Mesendoderm (in vitro differentiated cells): ENCODE measurements at places on chromosomes 4 and X.
A peak's percentile ranks its signal among the peaks of the same experiment; 100 is the strongest.

DNA sequence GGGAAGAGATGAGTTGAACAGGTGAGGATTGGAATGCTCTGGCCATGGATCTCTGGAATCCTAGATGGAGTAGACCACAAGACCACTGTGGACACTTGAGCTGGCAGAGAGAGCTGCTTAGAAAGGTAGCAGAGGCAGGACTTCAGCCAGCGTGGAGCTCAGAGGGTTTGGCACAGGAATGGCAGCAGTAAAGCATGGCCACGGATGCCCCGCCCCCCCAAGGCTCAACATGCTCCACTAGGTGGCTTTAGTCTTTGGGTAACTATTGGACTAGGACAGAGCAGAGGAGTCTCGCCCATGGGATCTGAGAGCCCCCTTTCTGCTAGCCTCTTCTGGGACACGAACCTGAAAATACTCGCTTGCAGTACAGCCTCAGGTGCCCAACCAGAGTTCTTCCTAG, 150.1 kb upstream of the NEIL3 start:
- H3K27ac ChIP-seq: no peak overlapping the region
- H3K36me3 ChIP-seq: no peaks in the 10 kb centered on the region
- no peaks in the 10 kb centered on the region for H3K4me1 ChIP-seq
- no peaks in the 10 kb centered on the region for H3K27me3 ChIP-seq

DNA sequence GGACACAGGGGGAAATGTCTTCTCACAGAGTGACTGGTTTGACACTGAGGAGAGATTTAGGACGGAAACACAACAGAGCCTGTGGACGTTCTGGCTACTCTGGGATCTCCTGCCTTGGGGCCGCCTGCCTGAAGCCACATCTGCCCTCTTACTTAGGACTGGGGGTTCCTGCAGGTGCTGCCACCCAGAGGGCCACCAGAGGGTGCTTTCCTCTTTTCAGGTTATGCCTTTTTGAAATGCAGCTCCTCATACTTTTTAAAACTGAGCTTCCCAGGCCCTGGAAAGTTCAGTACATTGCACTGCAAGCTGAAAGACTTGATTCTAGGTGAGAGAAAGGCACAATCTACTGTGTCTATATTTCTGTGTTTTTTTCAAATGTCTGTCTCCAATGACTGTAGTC, 92.2 kb upstream of the PGRMC2 start:
- peak; percentile 62 for DNase-seq
- peaks cover 2% of the 10 kb centered on the region for H3K4me1 ChIP-seq
- H3K27ac ChIP-seq: no peak overlapping the region
- no peak overlapping the region for H3K4me3 ChIP-seq
- no peaks in the 10 kb centered on the region for H3K36me3 ChIP-seq

- H3K27me3 ChIP-seq: no peaks in the 10 kb centered on the region
- peak; percentile 10 for DNase-seq
- no peaks in the 10 kb centered on the region for H3K36me3 ChIP-seq
Measured at GRCh38 chr4:13261486-13262257, 222.5 kb downstream of the RAB28 start.

- no peaks in the 10 kb centered on the region for H3K27me3 ChIP-seq
- H3K27ac ChIP-seq: no peak overlapping the region
- DNase-seq: no peak
- no peaks in the 10 kb centered on the region for H3K4me1 ChIP-seq
- no peak overlapping the region for H3K4me3 ChIP-seq
Measured at GRCh38 chr4:115781528-115782146, 668.2 kb upstream of the NDST4 start.

DNA sequence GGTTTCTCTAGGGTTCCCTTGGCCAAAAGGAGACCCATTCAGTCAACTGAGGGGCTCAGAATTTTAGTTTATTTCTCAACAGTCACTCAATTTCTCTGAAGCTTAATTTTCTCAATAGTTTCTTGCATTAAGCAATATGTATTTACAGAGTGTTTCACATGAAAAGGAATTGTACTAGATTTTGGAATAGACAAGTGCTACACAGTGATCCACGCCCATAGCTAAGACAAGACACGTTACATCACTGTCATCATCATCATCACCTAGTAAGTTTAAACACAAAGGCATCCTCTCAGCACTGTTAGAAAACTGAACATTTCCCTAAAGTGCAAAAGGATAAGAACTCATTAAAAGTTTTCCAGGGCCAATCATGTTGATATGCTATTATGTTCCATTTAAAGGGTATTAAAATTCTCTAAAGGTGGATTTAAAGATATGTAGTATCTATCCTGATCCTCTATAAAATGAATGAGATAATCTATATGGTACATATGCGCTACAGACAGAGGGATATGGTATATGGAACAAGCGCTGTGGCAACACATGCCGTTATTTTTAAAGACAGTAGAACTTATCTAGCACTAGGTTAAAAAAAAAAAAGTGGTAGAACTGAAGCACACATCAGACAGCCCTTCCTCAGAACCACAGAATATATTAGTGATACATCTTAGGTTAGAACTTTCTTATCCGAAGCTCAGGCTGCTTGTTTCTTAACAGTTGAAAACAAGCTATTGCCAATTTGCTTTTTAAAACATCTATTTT, 12.1 kb downstream of the PPA2 start:
- no peaks in the 10 kb centered on the region for H3K27me3 ChIP-seq
- no peak for DNase-seq
- no peak overlapping the region for H3K27ac ChIP-seq
- H3K36me3 ChIP-seq: no peaks in the 10 kb centered on the region

DNA sequence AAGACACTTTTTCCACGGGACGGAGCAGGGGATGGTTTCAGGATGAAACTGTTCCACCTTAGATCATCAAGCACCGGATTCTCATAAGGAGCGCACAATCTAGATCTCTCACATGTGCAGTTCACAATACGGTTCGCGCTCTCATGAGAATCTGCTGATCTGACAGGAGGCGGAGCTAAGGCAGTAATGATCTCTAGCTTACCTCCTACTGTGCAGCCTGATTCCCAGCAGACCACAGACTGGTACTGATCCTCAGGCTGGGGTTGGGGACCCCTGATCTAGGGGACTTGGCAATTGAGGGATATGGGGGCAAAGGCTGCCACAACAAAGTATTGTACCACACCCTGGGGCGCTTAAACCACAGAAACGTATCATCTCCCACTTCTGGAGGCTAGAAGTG, 25.7 kb downstream of the ZNF185 start:
- H3K4me1 ChIP-seq: no peaks in the 10 kb centered on the region
- no peak overlapping the region for H3K27ac ChIP-seq
- no peaks in the 10 kb centered on the region for H3K36me3 ChIP-seq
- no peaks in the 10 kb centered on the region for H3K27me3 ChIP-seq
- no peak for DNase-seq
- H3K4me3 ChIP-seq: no peak overlapping the region

DNA sequence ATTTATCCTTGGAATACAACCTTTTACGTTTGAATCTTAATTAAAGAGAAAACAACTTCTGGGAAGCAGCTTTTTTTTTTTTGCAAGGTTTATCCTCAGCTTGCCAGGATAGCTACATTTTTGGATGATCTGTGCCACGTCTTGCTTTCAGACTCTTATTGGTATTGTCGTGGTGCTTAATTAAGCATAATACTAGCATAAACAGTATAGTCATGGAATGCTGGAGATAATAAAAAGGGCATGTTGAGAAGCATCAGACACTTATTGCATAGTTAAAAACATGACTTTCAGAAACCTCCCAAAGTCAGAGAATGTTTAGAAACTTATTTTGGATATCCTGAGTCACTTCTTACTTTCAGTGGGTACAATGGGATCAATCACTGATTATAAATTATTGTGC, 77.0 kb downstream of the PALLD start:
- no peak overlapping the region for H3K27ac ChIP-seq
- H3K4me1 ChIP-seq: no peaks in the 10 kb centered on the region
- no peak for DNase-seq
- H3K4me3 ChIP-seq: no peak overlapping the region

- no peaks in the 10 kb centered on the region for H3K36me3 ChIP-seq
- H3K27me3 ChIP-seq: no peaks in the 10 kb centered on the region
- no peaks in the 10 kb centered on the region for H3K4me1 ChIP-seq
- no peak for DNase-seq
- no peak overlapping the region for H3K4me3 ChIP-seq
Measured at GRCh38 chr4:156374069-156374468, 420.4 kb upstream of the CTSO start.

- no peak for DNase-seq
- no peaks in the 10 kb centered on the region for H3K4me1 ChIP-seq
- no peaks in the 10 kb centered on the region for H3K36me3 ChIP-seq
- no peak overlapping the region for H3K27ac ChIP-seq
Measured at GRCh38 chr4:79390890-79391289, 17.1 kb downstream of the GK2 start.

DNA sequence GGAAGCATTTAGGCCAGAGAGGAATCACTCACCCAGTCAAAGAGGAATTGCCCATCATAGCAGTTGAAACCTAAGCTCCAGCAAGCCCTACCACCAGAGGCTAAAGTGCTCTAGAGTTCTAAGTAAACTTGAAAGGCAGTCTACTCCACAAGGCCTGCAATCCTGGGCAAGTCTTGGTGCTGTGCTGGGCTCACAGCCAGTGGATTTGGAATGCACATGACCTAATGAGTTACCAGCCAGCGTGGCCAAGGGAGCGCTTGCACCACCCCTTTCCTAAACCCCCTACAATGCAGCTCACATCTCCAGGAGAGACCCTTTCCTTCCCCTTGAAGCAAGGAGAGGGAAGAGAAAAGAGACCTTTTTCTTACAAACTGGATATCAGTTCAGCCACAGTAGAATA, 445.7 kb downstream of the GASK1B start:
- no peaks in the 10 kb centered on the region for H3K36me3 ChIP-seq
- no peak overlapping the region for H3K4me3 ChIP-seq
- H3K4me1 ChIP-seq: no peaks in the 10 kb centered on the region

GRCh38 chr4:17719106-17719505, 62.3 kb downstream of the FAM184B start:
- H3K4me3 ChIP-seq: no peak overlapping the region
- DNase-seq: no peak
- H3K27me3 ChIP-seq: no peaks in the 10 kb centered on the region

- H3K36me3 ChIP-seq: no peaks in the 10 kb centered on the region
- H3K27ac ChIP-seq: no peak overlapping the region
Measured at GRCh38 chrX:16061296-16061695, 62.1 kb upstream of the GRPR start.

DNA sequence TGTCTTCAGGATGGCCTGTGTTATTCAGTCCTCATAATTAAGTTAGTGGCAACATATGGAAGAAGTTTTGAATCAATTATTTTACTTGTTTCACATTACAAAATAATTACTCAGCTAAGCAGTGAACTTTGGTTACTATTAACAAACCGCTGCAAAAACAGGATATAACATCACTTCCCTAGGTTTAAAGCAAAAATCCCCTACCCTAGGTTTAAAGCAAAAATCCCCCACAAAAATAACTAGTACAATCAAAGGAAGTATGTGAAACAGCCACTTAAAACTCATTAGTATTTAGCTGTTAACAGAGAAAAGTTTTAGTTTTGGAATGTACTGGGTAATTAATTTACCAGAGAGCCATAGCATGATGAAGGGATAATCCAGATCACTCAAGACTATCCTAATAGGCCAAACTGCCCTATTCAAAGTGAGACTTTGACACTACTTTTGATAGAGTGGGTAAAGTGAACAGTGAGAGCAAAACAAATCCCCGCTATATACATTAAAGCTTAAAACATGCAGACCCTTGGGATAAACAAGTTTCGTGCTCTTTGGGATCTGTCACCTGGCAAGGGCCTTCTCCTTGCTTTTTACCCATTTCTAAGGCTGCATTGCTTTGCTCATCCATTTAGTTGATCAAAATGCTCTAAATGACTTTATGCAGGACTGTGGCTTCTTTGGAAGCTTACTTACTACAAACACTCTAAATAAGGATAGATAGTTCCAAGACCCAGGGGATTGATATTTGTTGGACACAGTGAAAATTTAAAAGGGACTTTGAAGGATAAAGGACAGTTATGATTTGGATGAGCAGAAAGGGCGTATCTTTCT, 36.4 kb upstream of the GPR174 start:
- H3K27me3 ChIP-seq: no peaks in the 10 kb centered on the region
- no peaks in the 10 kb centered on the region for H3K4me1 ChIP-seq
- H3K4me3 ChIP-seq: no peak overlapping the region
- no peak for DNase-seq

DNA sequence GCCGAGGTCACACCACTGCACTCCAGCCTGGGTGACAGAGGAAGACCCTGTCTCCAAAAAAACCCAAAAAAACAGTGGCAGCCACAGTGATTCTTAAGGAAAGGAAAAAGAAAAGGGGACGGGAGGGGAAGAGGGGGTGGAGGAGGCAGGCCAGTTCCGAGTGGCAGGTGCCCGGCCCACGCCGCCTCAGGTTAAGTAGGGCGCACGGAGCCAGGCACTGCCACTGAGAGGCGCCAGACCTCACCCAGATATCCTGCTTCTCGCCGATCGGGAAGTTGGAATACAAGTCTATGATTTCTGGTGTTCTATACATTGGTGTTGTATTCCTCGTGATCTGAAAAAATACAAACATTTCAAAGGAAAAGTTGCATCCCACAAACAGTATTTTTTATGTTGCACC, 35.9 kb downstream of the GAK start:
- no peak for DNase-seq
- H3K27ac ChIP-seq: no peak overlapping the region
- no peak overlapping the region for H3K4me3 ChIP-seq
- no peaks in the 10 kb centered on the region for H3K4me1 ChIP-seq
- no peaks in the 10 kb centered on the region for H3K27me3 ChIP-seq
- H3K36me3 ChIP-seq: no peaks in the 10 kb centered on the region

GRCh38 chr4:153834901-153835300, 46.0 kb upstream of the SFRP2 start:
- DNase-seq: no peak
- H3K27ac ChIP-seq: no peak overlapping the region
- no peak overlapping the region for H3K4me3 ChIP-seq
- H3K4me1 ChIP-seq: peaks cover 2% of the 10 kb centered on the region
- H3K36me3 ChIP-seq: no peaks in the 10 kb centered on the region
- no peaks in the 10 kb centered on the region for H3K27me3 ChIP-seq

DNA sequence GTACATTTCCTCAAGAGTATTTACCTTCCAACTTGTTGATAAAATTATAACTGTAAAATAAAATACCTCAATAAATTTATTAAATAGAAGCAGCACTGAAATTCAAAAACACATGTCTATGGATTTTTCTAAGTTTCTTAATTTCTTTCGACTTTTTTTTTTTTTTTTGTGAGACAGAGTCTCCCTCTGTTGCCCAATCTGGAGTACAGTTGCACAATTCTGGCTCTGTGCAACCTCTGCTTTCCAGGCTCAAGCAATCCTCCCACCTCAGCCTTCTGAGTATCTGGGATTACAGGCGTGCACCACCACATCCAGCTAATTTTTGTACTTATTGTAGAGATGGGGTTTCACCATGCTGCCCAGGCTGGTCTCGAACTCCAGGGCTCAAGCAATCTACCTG, 79.8 kb downstream of the IQCM start:
- H3K4me3 ChIP-seq: no peak overlapping the region
- no peaks in the 10 kb centered on the region for H3K36me3 ChIP-seq
- H3K27ac ChIP-seq: no peak overlapping the region
- H3K4me1 ChIP-seq: no peaks in the 10 kb centered on the region

DNA sequence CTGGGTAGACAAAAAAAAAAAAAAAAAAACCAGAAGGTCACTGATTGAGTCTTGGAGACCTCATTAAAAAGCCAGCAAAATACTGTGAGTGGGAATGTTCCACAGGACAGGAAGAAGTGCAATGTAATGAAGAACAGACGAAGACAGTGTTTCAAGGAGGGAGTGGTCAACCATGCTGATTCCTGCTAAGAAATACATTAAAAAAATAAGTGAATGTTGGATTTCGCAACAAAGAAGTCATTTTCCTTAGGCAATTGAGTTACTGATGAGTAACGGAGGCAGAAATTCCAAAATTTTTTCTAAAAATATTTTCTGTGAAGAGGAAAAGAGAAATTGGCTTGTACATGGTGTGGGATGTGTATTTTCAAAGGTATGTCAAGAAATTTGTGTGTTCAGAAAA, 94.3 kb upstream of the FAM47B start:
- H3K4me1 ChIP-seq: no peaks in the 10 kb centered on the region
- no peaks in the 10 kb centered on the region for H3K27me3 ChIP-seq
- DNase-seq: no peak
- no peaks in the 10 kb centered on the region for H3K36me3 ChIP-seq
- no peak overlapping the region for H3K4me3 ChIP-seq
- no peak overlapping the region for H3K27ac ChIP-seq
